Stimulated activated CD4-positive, alpha-beta T cell treated with anti-CD3 and anti-CD28 coated beads, Interleukin-4, amount 100 ng/mL, for 48 hours (primary cell): ENCODE measurements at places on chromosomes 13 and 19.

GRCh38 chr13:58869566-58869965 lies 1238.0 kb downstream of the PCDH17 start:
- DNase-seq = no peak

DNA sequence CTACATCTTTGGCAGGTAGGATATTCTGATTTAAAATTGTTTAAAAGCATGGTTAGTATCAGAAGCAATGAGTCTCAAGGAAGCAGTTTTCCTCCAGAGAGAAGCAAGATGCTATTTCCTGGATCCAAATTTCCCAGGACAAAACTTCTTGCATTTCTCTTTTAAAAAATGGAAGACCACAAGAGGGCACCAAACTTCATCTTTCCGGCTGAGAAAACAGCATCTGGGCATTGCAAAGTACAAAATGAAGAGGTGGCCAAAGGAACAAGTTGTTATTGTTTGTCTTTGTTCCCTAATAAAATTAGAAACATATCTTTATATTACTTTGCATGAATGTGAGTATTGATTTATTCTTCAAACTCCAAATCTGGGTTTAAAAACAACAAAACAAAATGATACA lies 60.0 kb upstream of the LRCH1 start:
- DNase-seq = no peak

DNA sequence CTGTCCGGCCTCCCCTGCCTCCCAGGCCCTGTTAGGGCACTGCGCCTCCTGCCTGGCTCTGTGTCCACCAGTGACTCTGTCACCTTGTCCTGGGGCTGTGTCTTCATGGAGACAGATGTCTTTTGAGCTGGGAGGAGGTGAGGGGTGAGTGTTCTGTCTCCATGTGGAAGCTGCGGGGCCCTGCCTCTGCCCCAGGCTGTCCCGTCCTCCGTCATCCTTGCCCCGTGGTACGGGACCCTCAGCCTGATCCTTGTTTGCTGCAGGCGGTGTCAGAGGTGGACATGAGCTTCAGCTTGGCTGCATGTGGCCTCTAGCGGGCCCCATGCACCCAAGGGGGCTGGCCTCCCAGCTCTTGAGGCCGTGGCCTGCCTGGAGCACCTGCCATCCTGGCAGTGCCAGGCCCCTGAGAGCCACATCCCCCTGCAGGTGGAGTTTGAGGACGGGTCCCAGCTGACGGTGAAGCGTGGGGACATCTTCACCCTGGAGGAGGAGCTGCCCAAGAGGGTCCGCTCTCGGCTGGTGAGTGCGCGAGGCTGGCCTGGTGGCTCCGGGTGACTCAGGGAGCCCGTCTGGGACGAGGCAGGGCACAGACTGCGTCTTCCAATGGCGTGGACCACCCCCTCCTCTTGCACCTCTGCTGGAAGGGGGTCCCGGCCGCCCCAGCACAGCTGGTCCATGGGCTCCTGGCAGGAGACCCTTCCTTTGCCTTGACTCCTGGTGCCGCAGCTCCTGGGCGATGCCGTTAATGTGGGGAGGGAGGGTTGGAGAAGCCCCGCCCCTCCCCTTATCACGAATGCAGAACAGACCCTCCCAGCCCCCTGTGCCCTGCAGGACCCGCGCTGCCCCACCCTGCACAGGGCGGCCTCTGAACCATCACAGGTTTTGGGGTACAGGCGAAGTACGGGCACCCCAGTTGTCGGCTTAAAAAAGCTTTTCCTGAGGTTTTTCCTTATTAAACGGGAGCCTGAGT lies 181.3 kb downstream of the KDM4B start:
- DNase-seq = no peak

DNA sequence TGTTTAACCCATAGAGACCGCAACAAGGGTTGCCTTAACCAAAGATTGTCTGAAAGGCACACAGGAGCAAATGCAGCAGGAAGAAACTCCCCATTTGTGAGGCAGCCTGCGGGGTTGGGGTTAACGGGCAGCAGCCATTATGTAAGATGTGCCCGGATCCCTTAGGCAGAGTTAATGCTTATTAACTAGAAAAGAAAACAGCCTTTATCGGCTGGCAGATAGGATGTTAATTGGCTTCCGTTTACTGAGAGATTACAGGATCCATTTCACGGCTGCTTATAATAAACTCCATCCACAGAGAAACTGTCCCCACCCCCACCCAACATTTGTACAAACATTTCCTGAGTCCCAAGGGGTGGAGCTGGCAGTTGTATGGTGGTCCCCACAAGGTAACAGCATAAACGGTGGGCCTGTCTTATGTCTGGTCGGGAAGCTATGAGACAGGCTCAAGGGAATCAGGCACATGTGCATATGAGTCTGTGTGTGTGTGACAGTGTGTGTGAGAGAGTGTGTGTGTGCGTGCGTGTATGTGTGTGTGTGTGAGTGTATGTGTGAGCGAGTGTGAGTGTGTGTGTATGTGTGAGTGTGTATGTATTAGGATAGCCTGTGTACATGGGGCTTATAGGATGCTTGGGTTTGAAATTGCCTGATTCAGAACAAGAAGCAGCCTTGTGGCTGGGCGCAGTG lies 10.5 kb downstream of the SLC25A42 start:
- DNase-seq = no peak

DNA sequence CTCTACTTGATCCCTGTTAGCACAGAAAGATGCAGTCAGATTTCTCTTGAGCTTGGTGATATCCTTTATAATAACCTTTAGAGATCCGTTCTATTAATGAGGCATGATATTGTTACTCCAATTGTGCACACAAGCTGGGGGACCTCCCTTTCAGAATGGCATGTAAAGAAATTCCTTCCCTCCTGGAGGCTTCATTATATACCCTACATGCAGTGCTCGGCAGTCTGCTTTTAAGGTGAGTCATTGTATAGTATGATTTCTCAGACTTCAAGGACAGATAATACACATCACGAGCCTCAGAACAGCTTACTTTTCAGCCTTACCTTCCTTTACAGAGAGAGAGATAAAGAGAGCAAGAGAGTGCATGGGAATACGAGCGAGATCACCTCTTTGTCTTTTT lies 261.3 kb downstream of the ATP8A2 start:
- DNase-seq = no peak

DNA sequence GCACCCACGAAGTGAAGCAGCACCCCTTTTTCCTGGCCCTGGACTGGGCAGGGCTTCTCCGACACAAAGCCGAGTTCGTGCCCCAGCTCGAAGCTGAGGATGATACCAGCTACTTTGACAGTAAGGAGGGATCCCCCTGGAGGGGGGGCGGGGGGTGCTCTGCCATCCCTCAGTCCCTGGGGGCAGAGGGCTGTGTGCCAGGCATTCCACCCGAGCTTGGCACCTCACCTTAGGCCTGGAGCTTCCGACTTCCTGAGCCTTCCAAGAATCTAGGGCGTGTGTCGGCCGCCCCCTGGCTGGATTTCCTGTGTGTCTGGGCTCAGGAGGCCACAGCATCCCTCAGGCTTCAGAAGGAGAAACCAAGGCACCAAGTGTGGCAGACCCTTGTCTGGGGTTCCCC lies 15.7 kb upstream of the PIK3R2 start:
- no peak for DNase-seq

GRCh38 chr13:76703621-76704288 lies 182.4 kb downstream of the KCTD12 start:
- DNase-seq = no peak

DNA sequence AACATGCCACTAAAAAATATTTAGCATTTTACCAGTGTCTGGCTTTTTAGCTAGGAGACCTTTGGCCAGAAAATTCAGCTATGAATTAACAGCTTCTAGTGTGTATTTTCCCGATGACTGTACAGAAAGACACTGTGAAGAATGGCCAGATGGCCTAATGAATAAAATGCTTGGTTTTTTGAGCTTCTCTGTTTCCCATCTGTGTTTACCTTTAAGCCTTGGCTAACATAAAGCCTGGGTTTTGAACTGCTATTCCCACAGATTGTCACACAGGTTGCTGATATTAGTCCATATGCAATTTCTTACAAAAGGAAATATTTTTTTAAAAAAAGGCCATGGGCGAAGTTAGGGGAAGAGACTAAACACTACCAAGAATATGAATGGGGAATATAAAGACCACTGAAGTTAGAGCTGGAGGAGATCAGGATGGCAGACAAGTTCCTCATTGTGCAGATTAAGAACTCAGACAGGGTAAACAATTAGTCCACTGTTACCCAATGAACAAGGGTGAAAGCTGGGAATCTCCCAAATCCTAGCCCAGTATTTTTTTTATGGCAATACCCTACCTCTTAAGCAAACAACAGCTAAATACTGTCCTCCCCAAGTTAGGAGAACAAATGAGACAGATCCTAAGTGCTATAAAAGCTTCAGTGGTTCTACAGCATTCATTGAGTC lies 95.1 kb downstream of the DCT start:
- no peak for DNase-seq

GRCh38 chr13:45691667-45692066 lies 10.5 kb upstream of the CBY2 start:
- no peak for DNase-seq

- DNase-seq = no peak
These were observed at the start of gene MBOAT7 for GRCh38 chr19:54189145-54189734. Gene MBOAT7 (minus strand): TSS chr19:54189580. CDS start chr19:54188508, 1,072 bp downstream.

- DNase-seq = no peak
These were observed 24.0 kb upstream of the EIF3G start for GRCh38 chr19:10143681-10144080.

- no peak for DNase-seq
These were observed 129.3 kb downstream of the ENOX1 start for GRCh38 chr13:43657485-43657884.

DNA sequence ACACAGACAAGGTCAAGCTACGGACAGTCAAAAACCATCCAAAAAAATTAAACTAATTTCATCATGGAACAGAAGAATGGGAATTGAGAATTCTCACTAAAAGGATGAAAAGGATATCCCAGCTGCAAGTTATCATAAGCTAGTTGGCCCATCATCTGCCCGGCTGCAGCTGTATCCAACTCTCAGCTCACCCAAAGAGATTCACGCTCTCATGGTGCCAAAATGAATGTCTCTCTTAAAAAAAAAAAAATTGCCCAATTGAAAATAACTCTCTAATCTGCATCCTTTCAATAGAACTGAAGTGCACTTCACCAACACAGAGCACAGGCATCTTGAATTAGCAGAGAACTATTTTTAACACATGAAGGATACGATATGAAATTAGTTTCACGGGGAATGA lies 20.0 kb downstream of the ENOX1 start:
- DNase-seq = no peak

- DNase-seq = no peak
These were observed 503 bp upstream of the SLC7A9 start for GRCh38 chr19:32869966-32870573.

DNA sequence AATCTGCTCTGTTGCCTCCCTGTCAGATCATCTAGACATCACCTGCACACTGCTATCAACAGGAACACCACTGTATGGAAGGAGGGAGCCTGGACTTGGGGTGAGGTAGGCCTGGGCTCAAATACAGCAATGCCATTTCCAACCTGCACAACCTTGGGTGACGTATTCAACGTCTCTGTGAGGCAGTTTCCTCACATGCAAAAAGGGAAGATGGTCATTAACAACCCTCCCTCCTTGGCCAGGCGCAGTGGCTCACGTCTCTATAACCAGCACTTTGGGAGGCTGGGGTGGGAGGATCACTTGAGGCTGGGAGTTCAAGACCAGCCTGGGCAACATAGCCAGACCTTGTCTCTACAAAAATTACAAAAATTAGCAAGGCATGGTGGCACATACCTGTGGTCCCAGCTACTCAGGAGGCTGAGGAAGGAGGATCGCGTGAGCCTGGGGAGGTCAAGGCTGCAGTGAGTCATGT lies 13.1 kb downstream of the XRCC1 start:
- no peak for DNase-seq

DNA sequence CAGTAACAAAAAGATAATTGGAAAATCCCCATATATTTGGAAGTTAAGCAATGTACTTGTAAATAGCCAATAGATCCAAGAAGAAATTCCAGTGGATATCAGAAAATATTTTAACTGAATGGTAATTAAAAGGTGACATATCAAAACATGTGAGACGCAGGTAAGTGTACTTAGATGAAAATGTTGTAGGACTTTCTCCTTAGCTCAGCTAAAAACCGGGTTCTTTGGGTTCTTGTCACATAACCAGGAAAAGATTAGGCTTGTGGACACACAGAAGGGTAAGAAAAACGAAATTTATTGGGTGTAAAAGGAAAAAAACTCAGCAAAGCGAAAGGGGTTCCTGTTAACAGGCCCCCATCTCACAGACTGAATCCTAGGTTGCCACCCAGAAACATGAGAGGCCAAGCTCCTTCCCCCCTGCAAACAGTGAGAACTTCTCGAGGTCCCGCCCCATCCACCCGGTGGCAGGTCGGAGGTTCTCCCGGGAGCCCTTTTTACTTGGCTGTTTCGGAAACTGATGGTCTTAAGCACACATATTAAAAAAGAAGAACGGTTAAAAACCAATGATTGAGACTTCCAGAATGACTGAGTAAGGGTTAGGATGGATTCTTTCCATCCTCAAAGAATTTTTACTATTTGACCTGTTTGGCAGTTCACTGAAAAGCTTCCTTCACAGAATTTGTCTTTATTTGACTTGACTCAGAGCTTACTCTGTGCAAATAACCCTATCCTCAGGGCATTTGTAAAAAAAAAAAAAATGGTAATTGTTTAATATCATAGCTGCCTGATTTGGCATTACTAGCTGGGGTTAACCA lies 3.1 kb upstream of the CCDC70 start:
- DNase-seq = no peak

GRCh38 chr13:73633817-73634460 lies 500.3 kb downstream of the KLF12 start:
- DNase-seq = no peak

GRCh38 chr13:33403807-33404362 lies 118.3 kb upstream of the STARD13 start:
- no peak for DNase-seq

DNA sequence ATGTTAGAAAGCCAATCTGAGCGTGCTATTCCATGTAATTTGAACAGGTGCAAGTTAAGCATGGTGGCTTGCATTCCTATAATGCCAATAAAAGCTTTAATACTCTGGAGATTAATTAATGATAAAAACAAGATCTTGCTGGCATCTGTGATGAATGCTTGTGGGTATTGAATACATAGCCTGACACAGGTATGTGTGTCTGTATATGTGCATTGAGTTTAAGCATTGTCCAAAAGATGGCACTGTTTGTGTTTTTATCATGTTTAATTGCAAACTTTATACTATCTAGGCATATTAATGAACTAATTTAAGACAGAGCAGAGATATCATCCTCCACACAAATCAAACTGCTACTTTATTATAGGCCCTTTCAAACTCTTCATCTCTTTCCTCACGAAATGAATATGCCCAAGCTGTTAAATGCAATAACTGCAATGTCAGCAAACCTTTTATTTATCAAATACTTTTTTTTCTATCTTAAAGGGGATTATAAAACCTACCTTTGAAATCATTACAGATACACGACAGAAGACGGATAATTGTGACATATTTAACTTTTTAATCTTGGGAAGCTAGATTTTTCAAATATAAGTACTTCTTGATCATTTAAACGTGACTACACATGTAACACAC lies 86.5 kb downstream of the TNFSF11 start:
- DNase-seq = no peak
